Inflammatory macrophage (primary cell): ENCODE measurements at places on chromosomes 16 and 17.

- DNase-seq = no peak
Measured at GRCh38 chr17:45030733-45031132, 20.7 kb downstream of the DCAKD start.

DNA sequence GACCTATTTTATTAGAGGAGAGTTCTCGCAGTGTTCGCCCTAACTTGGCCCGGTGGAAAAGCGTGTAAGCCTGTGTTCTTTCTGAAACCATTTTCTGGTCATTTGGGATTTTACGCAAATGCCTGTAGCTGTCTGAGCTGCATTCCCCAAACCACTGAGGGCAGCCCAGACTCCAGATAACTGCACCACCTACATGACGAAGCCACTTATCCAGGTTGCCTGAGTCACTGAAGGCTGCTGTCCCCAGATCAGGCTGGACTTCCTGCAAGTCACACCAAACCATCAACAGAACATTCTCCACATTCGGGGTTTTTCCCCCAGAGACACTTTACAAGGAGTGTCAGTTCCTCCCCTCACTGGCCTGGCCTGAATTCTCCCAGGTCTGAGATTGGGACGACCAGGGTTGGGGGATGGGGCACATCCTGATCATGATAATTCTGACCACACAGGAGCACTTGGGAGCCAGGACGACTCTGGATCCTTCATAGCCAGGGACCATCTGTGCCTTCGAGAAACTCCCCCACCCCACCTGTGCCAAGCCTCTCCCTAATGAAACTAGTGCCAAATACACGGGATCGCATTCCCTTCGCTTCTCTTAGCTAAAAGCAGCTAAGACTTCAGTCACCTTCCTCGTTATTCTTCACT lies 2.3 kb downstream of the RPRML start:
- DNase-seq = no peak

DNA sequence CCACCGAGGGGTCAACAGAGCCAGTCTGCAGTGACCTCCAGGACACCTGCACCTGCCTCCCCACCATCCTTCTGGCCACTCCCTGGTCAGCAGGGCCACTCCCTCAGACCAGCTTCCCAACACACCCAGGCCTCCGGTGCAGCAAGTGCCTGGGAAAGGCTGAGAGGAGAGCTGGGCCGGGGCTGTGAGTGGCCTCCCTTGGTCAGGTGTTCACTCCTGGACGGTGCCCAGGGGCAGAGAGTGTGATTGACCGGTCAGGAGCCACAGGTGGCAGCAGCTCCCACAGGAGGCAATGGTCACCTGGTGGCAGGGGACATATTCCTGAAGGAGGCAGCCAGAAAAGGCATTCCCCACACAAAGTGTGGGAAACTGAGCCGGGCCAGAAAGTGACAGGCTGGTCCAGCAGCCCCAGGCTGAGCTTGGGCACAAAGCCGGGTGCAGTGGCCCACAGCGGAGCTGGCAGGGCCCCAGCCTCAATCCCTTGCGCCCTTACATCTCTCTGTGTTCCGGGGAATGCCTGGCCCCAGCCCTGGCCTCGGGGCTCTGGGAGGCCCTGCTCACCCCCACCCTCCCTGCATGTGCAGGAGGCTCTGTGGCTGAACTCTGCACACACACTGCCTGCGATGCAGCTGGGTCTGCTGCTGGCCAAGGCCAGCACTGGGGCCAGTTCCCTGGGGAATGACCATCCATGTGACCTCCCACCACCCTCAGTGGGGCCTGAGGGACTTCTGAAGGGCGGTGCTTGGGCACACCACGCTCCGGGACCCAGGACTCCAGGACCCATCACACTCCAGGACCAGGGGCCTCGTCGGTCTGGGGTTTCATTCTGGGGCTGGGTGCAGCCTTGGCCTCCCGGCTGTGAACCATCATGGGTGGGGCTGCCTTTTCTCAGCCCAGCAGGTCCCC lies 1.2 kb upstream of the C17orf99 start:
- DNase-seq = no peak

GRCh38 chr17:4580291-4580690 lies 4.0 kb upstream of the SMTNL2 start:
- DNase-seq = no peak

DNA sequence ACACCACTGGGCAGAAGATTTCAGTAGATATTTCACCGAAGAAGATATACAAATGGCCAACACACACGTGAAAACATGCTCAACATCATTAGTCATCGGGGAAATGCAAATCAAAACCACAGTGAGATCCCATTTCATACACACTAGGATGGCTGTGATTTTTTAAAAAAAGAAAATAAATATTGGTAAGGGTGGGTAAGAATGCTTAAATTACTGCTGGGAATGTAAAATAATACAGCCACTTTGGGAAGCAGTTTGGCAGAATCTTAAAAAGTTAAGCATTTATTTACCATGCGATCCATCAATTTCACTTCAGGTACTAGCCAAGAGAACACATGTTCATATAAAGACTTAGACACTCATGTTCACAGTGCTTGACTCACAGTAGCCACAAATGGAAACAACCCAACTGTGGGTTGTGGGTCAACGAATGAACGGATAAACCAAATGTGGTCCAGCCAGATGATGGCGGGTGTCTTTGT lies 6.5 kb upstream of the C16orf74 start:
- no peak for DNase-seq

GRCh38 chr17:8133941-8134340 lies 10.0 kb upstream of the HES7 start:
- no peak for DNase-seq

GRCh38 chr17:78990349-78991016 lies 10.8 kb upstream of the LGALS3BP start:
- no peak for DNase-seq
